ENCODE measurements at places on chromosomes 12 and 14. TPM values are rescaled to one million over a fixed set of nuclear protein-coding genes. Genes with fewer than 3 reads are reported as not detected.

The HCAR1 gene
- not detected for polyA plus RNA-seq

The FKBP11 gene
- polyA plus RNA-seq = 35.6 TPM

The LHX5 gene
- polyA plus RNA-seq = not detected

The SAMD15 gene
- polyA plus RNA-seq = 0.12 TPM

The MYH6 gene
- not detected for polyA plus RNA-seq

The TMEM132C gene
- not detected for polyA plus RNA-seq
